Cortex of kidney (tissue), 1 donor: ENCODE measurements at places on chromosomes 7 and 10.

DNA sequence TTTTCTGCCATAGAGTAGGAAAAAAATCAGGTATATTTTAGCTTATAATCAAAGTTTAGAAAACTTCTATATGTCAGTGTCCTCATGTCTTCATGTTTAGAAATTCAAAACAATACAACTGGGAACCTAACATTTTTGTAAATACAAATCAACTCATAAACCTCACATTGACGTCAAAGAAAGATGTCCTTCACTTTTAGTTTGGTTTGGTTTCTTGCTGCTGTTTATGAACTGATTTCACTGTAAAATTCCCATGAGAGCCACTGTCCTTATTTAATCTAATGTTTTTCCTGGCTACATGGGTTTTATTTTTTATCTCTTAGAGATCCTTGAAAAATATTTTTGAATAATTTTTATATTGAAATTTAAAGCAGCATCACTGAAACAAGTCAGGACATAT lies 208.4 kb downstream of the DYNC1I1 start:
- no peak for DNase-seq

- no peak for DNase-seq
These were observed 17.9 kb upstream of the FFAR4 start for GRCh38 chr10:93548376-93549071.

DNA sequence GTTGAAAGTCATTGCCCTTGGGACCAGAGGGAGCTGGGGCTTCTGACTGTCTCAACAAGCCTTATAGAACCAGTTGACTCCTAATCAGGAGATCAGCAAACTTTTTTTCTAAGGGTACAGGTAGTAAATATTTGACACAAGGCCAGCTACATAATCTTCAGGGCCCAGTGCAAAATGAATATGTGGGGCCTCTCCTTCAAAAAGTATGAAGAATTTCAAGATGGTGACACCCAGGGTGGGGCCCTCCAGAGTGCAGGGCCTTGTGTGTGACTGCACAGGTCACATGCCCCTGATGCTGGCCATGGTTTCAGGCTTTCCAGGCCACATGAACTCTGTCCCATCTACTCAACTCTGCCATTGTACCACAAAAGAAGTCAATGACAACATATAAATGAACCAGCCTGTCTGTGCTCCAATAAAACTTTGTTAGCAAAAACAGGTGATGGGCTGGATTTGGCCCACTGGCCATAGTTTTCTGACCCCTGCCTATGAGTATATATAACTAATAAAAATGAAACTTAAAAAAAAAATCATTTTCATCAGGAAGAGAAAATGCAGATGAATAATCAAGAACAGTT lies 6.1 kb downstream of the MMRN2 start:
- no peak for DNase-seq

GRCh38 chr10:52071814-52072213 lies 242.3 kb upstream of the DKK1 start:
- DNase-seq: no peak

DNA sequence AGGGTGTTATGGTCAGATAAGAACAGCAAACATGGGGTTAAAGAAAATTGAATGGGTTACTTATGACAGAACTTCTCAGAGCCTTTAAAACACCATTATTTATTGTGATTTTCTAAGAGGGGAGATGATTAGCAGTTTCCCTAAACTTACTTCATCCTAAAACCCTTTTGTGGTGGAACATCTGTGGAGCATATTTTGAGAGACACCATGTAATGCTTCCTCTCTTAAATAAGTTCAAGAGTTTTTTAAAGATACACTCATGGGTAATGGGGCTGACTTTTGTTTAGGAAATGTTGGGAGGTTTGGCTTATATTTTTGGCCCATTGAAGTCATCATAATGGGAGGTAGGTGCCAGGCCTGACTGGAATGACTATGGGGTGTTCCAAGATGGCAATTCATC lies 8.4 kb upstream of the PDCD4 start:
- no peak for DNase-seq

DNA sequence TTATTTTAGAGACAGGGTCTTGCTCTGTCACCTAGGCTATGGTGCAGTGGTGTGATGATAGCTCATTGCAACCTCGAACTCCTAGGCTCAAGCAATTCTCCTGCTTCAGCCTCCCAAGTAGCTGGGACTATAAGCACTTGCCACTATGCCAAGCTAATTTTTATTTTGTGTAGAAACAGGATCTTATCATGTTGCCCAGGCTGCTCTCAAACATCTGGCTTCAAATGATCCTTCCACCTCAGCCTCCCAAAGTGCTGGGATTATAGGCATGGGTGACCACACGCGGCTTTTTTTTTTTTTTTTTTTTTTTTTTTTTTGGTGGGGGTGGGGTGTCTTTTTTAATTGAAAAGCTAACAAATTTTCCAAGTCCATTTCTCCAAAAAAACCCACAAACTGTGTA lies 18.4 kb downstream of the HPS6 start:
- no peak for DNase-seq

DNA sequence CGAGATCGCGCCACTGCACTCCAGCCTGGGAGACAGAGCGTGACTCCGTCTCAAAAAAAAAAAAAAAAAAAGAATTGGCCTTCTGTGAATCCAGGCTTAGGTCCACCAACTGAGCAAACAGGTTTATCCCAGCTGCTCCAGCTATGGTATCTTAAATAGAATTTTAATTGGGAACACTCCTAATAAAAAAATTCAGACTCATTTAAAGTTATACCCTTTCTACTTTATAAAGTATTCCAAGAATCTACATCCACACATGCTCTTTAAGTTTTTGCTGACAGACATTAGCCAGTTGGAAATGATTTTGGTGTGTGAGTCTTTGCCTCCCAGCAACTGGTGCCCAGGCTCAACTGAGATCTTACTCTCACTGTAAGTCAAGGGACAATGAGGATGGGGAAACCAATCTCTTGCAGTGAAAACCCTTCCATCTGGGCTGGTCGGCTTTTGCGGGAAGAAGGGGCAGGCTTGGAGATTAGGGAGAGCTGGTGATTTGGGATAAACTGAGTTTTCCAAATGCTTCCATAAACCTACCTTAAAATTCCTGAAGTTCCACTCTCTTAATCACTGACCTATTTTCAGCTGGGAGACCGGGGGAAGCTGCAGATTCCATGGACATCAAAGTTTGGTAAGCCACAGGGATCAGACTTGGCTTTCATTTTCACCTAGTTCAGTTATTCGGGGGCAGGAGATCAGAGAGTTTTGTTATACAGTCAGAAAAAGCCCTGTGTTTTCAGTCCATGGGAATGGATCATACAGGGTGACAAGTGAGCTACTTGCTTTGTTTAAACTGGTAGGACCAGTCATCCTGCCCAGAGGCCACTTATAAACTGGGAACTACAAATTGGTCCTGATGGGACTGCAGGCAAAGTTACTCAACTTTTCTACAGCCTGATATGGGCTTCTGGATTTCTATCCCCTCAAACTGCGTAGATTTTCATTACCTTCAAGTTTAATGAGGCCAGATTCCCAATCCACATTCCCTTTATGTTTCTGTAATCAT lies 89.3 kb upstream of the ZNF746 start:
- DNase-seq: no peak
